ENCODE measurements at places on chromosomes 6 and 20.

- DNase-seq, result no peak
These were observed 50.9 kb upstream of the TAB2 start for GRCh38 chr6:149266659-149267058.

- DNase-seq, result no peak
These were observed 288.5 kb downstream of the PRL start for GRCh38 chr6:22008248-22008836.

GRCh38 chr6:131250936-131251335 lies 115.7 kb downstream of the AKAP7 start:
- DNase-seq, result no peak

DNA sequence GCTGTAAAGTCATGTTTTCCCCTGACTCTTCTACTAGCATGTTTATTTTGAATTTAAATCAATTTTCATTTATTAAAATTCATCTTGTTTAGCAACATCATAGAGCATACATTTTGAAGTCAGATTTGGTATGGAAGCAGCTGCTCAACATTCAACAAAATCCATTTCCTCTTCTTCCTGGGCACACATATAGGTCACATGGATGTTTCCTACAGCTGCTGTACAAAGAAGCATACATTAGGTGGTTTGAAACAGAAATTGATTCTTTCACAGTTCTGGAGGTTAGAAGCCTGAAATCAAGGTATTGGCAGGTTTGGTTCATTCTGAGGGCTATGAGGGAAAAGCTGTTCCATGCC lies 495.2 kb downstream of the RFPL4B start:
- DNase-seq, result no peak

- DNase-seq, result no peak
These were observed 543.9 kb downstream of the RNF144B start for GRCh38 chr6:18931086-18931485.

GRCh38 chr6:162712694-162713093 lies 14.9 kb downstream of the PRKN start:
- DNase-seq, result no peak

- DNase-seq, result no peak
These were observed 20.0 kb upstream of the IL22RA2 start for GRCh38 chr6:137193256-137194070.

Data from NCI-H510A (cell line).